ENCODE measurements at places on chromosomes 12 and 14.

DNA sequence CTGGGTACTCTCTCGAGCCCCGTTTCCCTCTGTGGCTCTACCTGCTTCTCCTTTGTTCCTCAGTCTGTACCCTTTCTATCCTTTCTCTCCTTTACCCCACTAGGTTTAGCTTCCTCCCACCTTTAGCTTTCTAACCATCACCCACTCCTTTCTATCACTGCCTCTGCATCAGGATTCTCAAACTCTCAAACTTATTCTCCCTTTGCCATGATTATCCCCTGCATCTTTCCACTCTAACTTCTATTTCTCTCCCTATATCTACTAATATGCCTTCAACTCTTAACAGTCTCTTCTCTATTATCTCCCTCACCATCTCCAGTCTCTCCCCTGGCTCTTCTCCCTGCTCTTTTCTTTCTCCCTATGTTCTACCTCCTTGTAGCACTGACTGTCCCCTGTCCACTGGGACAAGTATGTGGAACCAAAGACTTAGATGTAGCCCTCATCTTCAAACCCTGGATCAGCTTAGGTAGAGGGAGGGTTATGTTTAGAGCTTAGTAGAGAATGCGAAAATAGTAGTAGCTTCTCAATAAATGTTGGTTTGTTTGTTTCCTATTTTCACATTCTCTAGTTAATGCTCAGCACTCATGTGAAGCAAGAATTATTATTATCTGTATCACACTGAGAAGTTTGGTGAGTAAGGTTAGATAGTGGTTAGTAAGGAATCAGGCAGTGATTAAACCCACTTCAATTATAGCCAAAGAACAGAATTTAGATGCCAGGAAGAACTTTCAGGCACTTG, 3.4 kb downstream of the GDF11 start:
- DNase-seq = no peak

DNA sequence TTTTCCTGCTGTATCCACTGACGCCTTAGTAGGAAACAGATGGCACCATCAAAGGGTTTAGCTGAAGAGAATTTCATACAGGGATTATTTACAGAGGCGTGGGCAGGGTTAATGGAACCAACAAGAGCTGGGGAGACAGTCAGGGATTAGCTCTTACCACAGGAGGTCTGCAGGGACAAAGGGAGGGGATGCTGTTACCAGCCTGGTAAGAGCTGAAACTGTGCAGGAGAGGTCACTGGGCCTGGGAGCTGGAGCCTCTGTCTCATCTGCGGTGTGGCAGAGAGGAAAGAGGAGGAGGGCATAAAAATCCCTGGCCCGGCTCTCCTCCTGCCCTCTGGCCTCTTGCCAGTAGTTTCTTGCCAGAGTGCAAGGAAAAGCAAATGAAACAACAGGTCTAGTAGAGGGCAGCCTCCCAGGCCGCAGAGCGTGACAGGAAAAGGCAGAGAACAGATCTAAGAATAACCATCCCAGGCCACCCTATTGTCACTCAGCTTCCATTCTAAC, 18.9 kb upstream of the POC1B start:
- DNase-seq = no peak

DNA sequence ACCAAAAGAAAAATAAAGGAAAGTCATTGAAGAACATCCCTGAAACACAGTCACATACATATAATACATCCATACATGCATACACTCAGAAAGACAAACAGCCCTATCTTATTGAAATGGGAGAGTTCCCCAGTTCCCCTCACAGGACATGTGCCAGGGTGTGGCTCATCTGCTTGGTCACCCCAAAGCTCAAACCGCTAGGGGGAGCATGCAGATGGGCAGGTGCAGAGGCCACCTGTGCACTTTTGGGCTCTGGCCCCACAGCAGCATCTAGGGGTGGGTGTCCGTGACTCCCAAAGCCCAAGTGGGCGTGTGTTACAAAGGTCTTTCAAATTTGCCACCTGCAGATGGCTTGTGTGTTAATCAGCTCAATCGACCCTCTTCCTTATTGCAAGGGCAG, 75.2 kb downstream of the CMAS start:
- no peak for DNase-seq

- DNase-seq = peak; percentile 97
Observed at GRCh38 chr14:89416002-89416995, 734 bp downstream of the FOXN3 start.

- DNase-seq = no peak
Observed at GRCh38 chr14:21476523-21476924, 235 bp downstream of the RAB2B start.

GRCh38 chr12:72465940-72466630, 193.9 kb downstream of the TRHDE start:
- DNase-seq = no peak

DNA sequence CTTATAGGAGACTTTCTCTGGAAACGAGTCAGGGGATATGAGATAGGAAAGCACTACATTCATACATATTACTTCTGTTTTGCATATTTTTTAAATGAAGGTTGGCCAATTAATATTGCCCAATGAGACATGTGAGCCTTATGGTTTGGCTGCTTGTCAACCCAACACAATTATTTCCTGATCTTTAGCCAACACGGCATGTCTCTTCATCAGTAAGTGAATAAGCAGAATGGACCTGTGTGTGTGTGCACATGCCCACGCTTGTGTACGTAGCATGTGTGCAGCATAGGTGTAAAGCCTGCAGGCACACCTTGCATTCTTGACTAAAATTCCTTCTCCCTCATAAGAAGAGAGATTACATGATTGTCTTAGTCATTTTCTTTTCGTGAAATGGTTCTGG, 88.3 kb downstream of the STON2 start:
- DNase-seq = peak; percentile 55

- no peak for DNase-seq
Observed at GRCh38 chr12:78797196-78797931, 67.2 kb upstream of the SYT1 start.

DNA sequence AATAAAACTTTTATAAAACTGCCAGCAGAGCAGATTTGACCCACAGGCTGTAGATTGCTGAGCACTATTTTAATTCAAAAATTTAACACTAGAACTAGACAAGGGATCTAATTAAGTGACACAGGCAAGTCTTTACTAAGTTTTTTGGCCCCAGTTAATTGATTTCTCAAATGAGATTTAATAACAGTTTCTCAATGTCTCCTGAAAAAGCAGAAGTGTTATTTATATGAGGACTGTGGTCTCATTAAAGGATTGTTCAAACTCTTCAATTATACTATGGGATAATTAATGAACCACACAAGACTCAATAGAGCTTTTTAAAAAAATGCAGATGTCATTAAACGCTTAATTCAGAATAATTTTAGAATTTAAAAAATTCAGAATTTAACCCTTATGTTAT, 1.9 kb downstream of the HEATR5A start:
- no peak for DNase-seq

DNA sequence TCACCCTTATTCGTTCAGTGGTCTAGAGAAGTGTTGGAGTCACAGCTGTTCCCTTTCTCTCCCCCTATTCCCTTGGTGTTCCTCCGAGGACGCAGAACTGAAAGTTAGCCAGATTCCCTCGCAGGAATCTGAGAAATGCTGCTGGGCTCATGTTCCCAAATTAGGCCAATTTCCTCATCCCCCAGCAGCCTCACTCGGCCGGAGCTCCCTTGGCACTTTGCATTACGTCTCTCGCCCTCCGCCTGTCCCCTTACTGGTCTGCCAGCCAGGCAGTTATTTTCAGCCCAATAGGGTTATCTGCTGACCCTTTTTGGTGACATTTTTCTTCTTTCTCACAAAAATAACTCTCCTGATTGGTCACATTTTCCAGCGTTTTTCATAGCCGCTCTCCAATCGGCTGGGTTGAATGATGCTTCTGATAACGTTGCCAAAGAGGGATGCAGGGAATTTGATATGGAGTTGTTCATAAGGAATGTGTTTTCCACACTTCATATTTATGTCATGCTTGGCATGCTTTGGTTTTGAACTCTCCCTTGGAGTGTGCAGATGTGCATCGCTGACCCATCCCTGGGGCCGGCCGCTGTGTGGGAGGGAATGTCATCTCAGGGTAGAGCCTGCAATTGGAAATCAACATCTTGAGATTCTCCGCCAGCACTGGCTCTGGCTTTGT, 9.9 kb downstream of the IFT43 start:
- DNase-seq = no peak

DNA sequence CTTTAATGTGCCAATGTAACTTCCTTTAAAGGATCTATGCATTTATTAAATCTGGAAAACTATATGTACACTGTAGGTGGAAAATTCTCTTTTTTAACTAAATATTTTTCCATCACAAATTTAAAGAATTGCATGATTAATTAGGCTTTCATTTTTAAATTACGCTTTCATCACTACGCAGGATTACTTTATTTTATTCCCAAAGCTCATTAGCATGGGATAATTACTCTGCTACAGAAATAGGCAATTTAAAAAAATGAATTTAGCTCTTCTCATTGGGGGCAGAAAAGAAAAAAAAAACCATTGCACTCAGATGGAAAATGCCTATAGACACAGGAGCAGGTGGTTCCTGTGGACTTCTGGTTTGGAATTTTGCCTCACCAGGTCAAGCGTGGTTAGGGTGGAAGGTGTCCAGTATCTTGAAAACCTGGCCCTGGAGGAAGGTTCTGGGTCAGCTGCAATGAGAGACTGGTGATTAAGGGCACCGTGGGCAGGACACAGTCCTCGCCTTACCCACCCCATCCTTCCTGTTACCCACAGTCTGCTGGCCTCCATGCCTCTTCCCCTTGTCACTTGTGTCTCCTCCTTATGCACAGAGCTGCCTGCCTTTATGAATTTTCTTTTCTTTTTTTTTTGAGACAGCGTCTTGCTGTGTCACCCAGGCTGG, 17.3 kb upstream of the RIN3 start:
- peak; percentile 52 for DNase-seq

DNA sequence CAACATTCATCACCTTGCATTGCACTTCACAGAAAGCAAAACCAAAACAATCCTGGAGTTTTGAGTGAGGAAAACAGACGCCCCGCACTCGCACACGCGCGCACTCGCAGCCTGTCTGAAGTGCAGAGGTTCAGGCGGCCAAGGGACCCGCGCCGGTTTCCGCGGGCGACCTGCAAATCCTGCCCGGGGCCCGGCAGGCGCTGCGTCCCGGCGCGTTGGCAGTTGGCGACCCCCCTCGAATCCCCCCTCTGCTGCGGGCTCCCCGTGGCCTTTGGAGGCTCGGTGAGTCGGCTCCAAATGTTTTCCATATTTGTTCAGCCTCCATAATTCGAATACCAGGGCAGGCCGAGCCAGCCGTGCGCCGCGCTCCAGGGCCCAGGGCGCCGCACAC, at the start of gene SSPN:
SSPN (plus strand) TSS at position 324 of the 391 bp plus-strand sequence. CDS start 100 bp downstream, outside the sequence.
- DNase-seq = peak; percentile 65

DNA sequence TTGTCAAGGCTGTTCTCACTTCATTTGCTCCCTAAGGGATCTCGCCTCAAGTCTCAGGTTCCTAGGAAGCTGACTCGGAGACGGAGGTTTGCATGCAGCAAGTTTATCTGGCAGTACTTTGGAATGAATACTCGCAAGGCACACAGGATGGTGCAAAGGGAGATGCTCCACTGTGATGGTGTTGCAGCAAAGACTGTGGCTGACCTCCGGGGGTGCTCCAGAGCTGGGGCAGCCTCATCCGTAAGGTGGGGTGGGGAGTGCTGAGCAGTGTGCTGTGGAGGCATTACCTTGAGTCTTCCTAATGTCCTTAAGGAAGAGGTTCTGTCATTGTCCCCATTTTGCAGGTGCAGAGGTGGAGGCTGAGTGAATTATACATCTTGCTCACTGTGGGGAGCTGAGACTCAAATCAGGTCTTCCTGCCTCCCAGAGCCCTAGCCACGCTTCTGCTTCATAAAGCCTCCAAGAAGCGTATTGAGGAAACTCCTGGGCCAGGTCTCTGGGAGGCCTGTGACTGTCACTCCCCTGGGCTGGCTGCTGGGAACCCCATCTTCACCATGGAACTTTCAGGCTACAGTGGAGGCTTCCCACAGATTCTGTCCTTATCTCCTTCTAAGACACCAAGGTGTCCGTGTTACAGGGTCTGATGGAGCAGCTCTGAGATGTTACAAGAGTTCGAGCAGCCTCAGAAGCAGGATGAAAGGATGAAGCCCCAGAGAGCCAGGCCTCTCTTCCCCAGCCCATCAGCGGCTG, 39.5 kb downstream of the GALNT16 start:
- no peak for DNase-seq

GRCh38 chr12:94269316-94269999, 121.1 kb downstream of the PLXNC1 start:
- no peak for DNase-seq

GRCh38 chr14:29815016-29815674, 112.5 kb downstream of the PRKD1 start:
- no peak for DNase-seq

Measured in inflammatory macrophage treated with lipopolysaccharide for 4 hours (primary cell).